Glutamatergic neuron (in vitro differentiated cells): ENCODE measurements at places on chromosomes 16 and 17. TPM values are rescaled to one million over a fixed set of nuclear protein-coding genes. Genes with fewer than 3 reads are reported as not detected.

GPS1 gene
- total RNA-seq = 115 TPM

TMEM114 gene
- total RNA-seq = not detected

ASPHD1 gene
- 56.4 TPM for total RNA-seq

GFAP gene
- total RNA-seq = not detected

ARRB2 gene
- 106 TPM for total RNA-seq

C16orf96 gene
- 0.83 TPM for total RNA-seq

SPN gene
- total RNA-seq = 0.27 TPM

KRTAP3-2 gene
- total RNA-seq = not detected

DNAI2 gene
- not detected for total RNA-seq

SLC43A2 gene
- total RNA-seq = 31.3 TPM

DBNDD1 gene
- total RNA-seq = 77.8 TPM

SCARF1 gene
- total RNA-seq = 4.0 TPM

CDYL2 gene
- total RNA-seq = 30.5 TPM

ESRP2 gene
- not detected for total RNA-seq

CIBAR2 gene
- not detected for total RNA-seq

CSH1 gene
- total RNA-seq = not detected

SOX8 gene
- total RNA-seq = 7.0 TPM

TNRC6C gene
- 64.7 TPM for total RNA-seq

ADGRG3 gene
- total RNA-seq = not detected

IFT20 gene
- 43.9 TPM for total RNA-seq

KCNJ16 gene
- total RNA-seq = 0.27 TPM

CNGB1 gene
- 0.91 TPM for total RNA-seq

DRC3 gene
- 0.29 TPM for total RNA-seq

SYCE1L gene
- 12.8 TPM for total RNA-seq

STH gene
- 4.1 TPM for total RNA-seq

HEATR9 gene
- total RNA-seq = not detected

FBXW10 gene
- not detected for total RNA-seq

CCL1 gene
- not detected for total RNA-seq

RUNDC3A gene
- total RNA-seq = 282 TPM

QPRT gene
- total RNA-seq = 34.7 TPM

CCL7 gene
- not detected for total RNA-seq

NGFR gene
- total RNA-seq = 131 TPM

CD300LG gene
- total RNA-seq = not detected

AMDHD2 gene
- total RNA-seq = 61.0 TPM

TMEM220 gene
- 1.6 TPM for total RNA-seq

TPSD1 gene
- total RNA-seq = not detected

OR1A1 gene
- total RNA-seq = not detected

TAX1BP3 gene
- 91.4 TPM for total RNA-seq

TADA2A gene
- total RNA-seq = 30.6 TPM

WWP2 gene
- 46.8 TPM for total RNA-seq

NPIPA5 gene
- total RNA-seq = 1.2 TPM

TNS4 gene
- total RNA-seq = not detected

CD300A gene
- total RNA-seq = 0.25 TPM
